ENCODE measurements at places on chromosomes 12 and 14.

DNA sequence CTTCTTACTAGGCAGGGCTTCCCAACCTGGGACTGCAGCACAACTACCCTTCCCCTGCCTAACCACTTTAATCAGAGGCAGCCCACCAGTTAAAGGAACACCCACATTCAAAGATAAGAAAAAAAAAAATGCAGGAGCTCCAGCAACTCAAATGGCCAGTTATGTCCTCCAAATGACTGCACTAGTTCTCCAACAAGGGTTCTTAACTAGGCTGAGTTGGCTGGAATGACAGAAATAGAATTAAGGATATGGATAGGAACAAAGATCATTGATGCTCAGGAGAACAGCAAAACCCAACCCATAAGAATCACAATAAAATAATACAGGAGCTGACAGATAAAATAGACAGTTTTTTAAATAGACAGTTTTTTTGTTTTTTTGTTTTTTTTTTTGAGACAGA lies 154.2 kb downstream of the PLCZ1 start:
- DNase-seq = no peak

- no peak for DNase-seq
These were observed 143.2 kb downstream of the PIWIL1 start for GRCh38 chr12:130480887-130481286.

DNA sequence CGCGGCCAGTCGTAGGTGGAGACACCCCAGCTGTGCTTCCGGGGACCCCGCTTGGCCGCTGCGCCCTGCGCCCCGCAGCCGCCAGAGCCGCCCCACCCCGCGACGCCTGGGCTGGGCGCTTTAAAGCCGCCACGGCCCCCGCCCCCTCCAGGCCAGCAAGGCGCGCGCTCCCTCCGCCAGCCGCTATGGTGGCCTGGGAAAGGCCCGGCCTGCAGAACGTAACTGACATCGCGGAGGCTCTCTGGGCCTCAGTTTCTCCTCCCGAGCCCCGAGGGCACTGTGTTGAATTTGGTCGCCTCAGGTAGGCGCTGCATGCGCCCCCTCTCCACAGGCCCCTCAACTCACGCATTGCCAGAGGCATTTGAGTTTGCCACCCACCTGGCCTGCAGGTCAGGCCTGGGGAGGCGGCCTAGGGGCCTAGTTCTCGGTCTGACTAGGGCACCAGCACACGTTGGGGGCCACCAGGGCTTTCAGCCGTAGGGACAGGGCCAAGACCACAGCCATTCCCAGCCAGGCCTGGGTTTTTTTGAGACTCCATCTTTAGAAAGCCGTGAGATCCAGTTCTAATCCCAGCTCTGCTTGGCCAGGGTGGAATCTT lies at the start of gene NGB:
Gene NGB (minus strand): TSS at position 94 of the 598 bp plus-strand sequence. CDS start 269 bp downstream, outside the sequence.
- no peak for DNase-seq

DNA sequence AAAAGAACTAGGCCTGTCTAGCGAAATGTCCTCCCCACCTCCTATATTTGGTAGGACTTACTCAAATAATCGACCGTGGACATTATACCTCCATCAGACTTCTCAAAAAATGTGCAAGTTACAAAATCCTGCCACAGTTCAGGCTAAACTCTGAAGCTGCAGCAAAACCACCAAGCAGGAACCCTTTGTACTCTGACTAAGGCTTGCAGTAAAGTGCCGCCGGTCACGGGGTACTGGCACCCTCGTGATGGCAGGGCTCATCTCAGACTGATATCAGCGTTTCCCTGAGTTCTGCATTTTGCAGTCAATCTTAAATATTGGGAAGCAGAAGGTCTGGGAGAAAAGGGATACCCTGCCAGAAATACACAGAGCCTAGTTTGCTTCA lies 17.1 kb downstream of the SLC11A2 start:
- no peak for DNase-seq

DNA sequence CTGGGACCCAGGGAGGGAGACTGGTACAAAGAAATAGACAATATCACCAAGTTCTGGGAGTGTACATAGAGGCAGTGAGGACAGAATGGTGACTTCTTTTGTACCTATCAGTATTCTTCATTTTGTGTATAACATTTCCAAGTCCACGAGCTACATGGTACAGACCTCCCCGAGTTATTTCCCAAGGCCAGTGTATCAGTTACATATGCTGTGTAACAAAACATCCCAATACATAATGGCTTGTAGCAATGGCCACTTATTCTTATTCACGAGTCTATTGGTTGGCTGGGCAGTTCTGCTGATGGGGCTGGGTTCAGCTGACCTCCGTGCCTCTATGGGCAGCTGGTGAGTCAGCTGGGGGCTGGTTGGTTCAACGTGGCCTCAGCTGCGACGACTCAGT lies 98.7 kb upstream of the RFLNA start:
- no peak for DNase-seq

- no peak for DNase-seq
These were observed 6.9 kb upstream of the NTS start for GRCh38 chr12:85866986-85867776.

GRCh38 chr14:23113431-23114119 lies 5.5 kb downstream of the CEBPE start:
- DNase-seq = no peak

GRCh38 chr14:99699085-99699760 lies 15.1 kb downstream of the CYP46A1 start:
- no peak for DNase-seq

DNA sequence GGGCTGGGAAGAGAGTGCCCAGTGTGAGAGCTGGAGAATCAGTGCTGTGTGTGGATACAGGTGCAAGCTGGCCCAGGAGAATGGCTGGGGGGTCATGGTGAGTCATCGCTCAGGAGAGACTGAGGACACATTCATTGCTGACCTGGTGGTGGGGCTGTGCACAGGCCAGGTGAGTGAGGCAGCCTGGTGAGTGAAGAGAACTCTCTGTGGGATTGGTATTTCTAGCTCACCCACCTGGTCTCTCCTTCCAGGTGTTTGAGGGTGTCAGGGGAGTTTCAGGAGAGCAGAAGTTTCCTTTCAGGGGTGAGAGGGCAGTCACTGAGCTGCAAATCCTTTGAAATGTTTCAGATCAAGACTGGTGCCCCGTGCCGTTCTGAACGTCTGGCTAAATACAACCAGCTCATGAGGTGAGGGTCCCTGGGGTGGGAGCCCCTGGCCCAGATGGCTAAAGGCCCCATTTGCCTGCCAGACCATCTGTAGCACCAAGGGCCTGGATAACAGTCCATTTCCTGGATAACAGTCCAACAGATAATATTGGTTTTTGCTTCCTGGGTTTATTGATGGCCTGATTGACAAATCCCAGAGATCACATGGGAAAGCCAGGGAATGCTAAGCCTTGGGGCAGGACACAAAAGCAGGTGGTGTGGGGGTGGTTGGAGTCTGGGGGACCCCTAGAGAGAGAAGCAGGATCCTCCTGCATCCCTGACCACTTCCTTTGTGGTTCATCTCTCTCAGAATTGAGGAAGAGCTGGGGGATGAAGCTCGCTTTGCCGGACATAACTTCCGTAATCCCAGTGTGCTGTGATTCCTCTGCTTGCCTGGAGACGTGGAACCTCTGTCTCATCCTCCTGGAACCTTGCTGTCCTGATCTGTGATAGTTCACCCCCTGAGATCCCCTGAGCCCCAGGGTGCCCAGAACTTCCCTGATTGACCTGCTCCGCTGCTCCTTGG lies 5.5 kb upstream of the ATN1 start:
- DNase-seq = no peak

GRCh38 chr12:93972411-93973208 lies 175.8 kb upstream of the PLXNC1 start:
- DNase-seq = no peak

DNA sequence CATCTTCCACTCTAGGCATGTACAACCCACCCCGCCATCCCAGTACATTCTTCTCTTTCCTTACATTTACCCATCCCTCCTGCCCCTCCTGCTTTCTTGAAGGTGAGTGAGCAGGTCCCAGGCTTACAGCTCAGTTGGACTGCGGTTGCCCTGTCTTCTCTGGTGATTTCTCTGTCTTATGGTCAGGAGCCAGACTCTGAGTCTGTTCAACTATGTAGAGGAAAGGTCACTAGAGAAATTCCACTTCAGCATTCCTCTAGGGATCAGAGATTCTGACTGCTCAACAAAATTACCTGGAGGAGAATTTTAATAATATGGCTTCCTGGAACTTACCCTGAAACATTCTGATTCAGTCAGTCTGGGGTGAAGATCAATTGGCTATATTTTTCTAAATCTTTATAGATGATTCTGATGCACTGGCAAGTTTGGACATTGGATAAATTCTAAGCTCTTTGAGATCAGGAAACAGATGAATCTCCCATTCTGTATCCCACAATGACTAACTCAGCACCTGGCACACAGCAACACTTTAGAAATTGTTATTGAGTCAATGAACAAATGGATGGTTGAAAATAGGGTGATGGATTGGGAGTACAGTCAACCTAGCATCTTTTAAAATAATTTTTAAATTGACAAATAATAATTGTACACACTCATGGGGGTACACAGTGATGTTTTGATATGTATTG lies 128.6 kb upstream of the HIF1A start:
- no peak for DNase-seq

DNA sequence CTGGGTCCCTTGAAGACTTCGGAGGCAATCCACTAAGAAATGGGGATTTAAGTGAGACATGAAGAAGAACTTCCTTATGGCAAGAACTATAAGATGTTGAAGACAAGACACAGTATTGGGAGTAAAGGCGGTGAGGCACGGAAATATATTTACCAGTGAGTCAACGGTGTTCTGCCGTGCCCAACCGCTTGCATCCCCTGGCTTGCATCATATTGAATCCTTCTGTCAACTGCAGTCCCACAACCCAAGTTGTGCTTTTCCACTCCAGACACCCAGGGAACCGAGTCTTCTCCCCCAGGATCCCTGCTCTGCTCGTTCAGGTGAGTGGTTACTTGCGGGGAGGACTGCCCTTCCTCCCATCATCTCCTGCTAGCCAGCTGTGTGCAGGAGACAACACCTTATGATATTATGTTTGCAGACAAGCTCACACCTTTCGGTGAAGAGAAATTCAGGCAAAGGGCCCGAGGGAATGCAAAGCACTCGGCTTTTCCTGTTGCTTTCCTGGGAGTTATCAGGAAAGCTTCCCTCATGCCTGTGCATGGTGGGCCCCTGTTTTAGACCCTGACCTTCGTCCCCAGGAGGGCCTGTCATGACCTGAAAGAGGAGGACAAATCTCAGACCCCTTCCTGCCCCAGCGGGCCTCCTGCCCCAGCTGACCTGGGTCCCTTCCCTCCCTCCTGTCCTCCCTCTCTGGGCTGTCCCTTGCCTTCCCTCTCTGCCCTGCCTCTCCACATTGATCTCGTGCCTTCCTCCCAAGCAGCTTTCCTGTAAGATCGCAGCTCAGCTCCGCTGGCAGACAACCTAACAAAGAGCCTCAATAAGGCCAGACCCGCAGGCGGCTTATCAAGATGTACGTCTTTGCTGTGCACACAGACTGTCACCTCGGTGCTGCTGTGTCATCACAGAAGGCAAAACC lies 4.3 kb upstream of the LRTM2 start:
- no peak for DNase-seq

GRCh38 chr14:74647678-74648461 lies 35.8 kb upstream of the LTBP2 start:
- DNase-seq = no peak

DNA sequence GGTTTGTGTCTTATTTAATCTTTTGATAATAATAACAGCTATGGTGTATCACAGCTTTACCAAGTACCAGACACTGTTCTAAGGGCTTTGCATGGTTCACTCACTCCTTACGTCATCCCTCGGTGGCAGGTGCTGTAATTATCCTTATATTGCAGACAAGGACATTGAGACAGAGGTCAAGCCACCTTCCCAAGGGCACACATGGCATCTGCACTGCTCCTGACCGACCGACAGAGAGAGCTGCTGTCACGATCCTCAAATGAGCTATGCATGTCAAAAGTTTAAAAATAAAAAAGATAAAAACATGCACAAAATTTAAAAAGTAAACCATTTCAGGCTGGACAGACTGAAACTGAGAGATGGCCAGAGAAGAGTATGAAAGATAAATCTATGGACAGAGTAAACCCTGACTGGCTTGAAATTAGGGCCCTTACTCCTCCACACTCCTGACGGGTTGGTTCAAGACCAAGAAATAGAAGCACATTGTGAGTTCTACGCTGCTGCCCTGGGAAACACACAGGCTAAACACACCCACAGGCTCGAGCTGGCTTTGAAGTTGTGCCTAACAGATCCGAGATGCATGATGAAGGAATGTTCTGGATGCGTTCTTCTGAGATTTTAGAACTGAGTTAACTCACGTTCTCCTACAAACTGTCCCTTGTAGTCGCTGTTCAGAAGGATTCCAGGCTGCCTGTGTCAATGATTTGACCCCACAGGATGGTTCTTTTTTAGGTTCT lies 268.7 kb downstream of the ZFP36L1 start:
- no peak for DNase-seq

DNA sequence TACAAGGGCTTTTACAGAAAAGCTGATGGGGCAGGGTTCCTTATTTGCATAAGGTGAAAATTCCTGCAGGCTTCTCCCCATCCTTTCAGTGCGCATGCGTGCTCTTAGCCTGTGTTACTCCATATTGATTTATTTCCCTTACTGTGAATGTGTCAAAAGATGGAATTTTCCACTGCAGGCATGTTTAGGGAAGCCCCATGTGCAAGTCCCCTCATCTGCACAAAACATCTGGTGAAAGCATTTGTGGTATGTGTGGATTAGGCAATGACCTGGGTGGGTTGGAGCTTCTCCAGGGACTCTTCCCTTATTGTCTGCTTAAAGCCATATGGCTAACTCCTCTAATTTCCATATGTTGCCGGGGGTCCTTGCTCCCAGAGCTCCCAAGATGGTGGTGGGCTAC lies 912.7 kb upstream of the LRFN5 start:
- no peak for DNase-seq

DNA sequence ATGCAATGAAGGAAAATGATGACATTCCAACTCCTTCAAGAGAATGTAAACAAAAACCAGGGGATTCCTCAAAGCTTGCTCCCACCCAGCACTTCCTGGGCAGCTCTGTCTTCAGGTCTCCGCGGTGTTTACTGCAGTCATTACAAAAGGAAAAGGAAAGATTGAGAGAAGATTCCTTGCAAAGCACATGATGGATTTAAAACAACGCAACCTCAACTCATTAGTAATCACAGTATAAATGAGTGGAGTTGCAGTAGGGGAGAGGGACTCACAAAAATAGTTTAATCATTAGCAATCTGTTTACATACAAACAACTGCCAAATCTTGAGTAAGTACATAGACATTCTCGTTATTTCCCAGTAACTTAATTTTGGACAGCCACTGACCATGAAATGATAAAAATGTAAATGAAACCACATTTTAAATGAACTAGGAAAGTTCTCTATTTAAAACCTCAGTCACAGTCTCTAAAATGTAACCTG lies 49.7 kb upstream of the OVCH1 start:
- DNase-seq = no peak

DNA sequence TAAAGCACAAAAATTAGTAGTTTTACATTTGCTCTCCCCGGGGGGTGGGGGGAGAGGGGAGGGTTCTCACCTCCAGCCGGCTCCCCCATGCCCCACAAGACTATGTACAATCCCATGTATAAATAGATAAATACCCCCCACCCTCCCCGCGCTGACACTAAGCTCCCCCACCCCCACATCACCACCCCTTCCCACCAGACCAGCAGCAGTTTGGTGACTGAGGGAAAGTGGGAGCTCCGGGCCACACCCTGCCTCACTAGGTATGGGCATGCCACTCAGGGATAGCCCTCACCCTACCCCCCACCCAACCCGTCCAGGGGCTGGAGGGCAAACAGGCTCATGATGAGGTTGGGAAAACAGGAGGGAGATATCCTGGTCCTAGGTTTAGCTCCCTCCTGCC lies 1.9 kb upstream of the PRKAG1 start:
- DNase-seq = no peak

- DNase-seq = no peak
These were observed 34.5 kb upstream of the FRS2 start for GRCh38 chr12:69435644-69436043.

- DNase-seq = no peak
These were observed 753 bp upstream of the ATP5MC2 start for GRCh38 chr12:53676656-53677015.

- DNase-seq = no peak
These were observed 22.3 kb downstream of the SLC38A4 start for GRCh38 chr12:46803517-46803916.

All from stimulated activated CD8-positive, alpha-beta memory T cell treated with anti-CD3 and anti-CD28 coated beads, Interleukin-2, amount 100 ng/mL, for 1 hour (primary cell).